ENCODE measurements at places on chromosomes 13 and 19. TPM values are rescaled to one million over a fixed set of nuclear protein-coding genes. Genes with fewer than 3 reads are reported as not detected.

The GPR4 gene
- total RNA-seq: 0.32 TPM

DNA sequence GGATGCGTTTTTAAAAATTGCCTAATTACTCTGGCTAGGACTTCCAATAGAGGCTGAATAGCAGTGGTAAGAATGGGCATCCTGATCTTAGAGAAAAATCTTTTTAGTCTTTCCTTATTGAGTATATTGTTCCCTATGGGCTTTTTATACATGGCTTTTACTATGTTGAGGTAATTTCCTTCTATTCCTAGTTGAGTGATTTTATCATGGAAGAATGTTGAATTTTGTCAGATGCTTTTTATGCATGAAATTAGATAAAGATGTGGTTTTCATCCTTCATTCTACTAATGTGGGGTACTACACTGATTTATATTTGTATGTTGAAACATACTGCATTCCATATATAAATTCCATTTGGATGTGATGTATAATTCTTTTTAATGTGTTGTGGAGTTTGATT is 2673.8 kb downstream of the PCDH9 start:
- DNase-seq: no peak

- DNase-seq: no peak
Observed at GRCh38 chr13:39577838-39578491, 25.0 kb downstream of the LHFPL6 start.

The LYL1 gene
- total RNA-seq: 4.8 TPM

DNA sequence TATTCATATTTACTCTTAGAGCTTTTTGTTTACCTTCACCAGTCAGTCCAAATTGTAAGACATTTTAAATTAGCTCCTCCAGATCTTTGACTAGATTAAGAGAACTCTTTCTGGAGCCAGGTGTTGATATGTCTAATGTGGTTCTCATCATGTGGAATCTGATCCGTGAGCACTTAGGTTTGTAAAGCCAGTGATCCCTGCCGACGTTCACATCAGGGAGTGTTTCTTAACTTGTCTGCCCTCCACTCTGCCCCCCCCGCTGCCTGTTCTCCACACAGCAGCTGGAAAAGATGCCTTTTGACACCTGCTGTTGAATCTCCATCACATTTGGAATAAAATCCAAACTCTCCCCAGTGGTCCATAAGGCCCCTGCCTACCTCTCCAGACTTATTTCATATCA is 17.7 kb downstream of the METTL21C start:
- DNase-seq: no peak
